Globus pallidus (tissue), 1 donor: ENCODE measurements at places on chromosomes 2 and 18.

- no peak for DNase-seq
Measured at GRCh38 chr18:23274638-23275482, 139.6 kb downstream of the CABLES1 start.

DNA sequence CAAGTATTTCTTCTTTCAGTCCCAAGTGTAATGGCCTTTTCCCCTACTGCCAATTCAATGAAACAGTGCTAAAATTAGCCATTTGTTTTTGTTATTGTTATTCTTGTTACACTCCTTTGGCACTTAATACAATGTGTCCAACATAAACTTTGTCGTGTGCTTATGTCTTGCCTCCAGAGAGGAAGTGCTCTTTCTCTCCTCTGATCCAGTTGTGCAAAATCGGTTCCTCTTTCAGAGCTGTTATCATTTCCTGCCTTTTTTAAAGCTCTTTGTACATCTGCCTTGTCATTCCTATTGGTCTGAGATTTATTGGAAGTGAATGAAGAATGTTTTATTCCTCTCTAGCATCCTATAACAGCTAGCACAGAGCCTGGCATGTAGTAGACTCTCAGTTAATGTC is 623.2 kb upstream of the ID2 start:
- peak; percentile 21 for DNase-seq

DNA sequence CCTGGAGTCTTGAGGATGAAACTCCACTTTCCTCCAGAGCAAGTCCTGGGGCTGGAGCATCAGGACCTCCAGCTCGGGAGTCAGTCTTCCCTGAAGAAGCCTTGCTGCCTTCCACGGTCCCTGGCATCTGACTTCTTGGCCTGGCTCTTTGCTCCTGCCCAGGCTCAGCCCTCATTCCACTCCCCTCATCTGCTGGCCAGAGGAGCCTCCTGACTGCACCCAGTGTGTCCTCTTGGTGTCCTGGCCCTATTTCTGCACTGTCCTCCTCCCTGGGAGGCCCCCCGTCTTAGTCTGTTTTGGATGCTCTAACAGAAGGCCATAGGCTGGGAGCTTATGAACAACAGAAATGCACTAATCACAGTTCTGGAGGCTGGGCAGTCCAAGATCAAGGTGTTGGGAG is 231.5 kb downstream of the LOXHD1 start:
- no peak for DNase-seq

DNA sequence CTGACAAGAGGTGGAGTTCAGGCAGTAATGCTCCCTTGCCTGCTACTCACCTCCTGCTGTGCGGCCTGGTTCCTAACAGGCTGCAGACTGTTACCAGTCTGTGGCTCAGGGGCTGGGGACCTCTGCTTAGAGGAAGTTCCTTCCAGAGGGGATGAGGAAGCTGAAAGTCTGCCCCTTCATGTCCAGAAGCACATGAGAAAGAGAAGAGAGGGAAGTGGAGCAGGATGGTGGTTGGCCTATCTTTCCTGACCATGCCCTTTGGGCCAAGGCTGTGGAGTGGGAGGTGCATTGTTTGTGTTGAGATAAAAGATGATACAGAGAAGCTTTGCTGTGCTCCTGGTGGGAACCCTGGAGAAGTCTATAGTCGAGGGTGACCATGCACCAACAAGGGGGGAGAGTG is 112.5 kb downstream of the LPIN1 start:
- no peak for DNase-seq

- DNase-seq, result no peak
Measured at GRCh38 chr18:64365106-64365505, 216.2 kb upstream of the LINC00305 start.
